ENCODE measurements at places on chromosomes 3 and 15. TPM values are rescaled to one million over a fixed set of nuclear protein-coding genes. Genes with fewer than 3 reads are reported as not detected.

- DNase-seq = no peak
Observed at GRCh38 chr3:57135964-57136719, 29.0 kb downstream of the IL17RD start.

DNA sequence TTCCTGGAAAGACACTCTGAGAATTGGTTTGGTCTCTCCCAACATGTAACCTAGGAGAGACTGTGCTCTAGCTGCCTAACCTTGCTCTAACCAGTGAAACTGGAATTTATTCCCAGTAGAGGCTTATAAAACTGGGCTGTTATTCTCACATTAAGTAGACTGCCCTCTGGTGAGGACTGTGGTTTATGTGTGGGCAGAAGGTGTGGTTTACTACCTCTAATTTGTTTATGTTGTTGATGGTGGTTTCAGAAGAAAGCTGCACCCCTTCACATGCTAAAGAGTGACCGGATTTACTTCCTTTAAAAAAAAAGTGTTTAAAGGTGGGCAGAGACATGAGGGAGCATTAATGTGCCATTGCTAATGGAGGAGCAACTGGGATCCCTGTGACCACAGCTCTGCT is 273.2 kb downstream of the MECOM start:
- DNase-seq = no peak

- no peak for DNase-seq
Observed at GRCh38 chr3:34000301-34000700, 201.9 kb downstream of the PDCD6IP start.

- DNase-seq = no peak
Observed at GRCh38 chr3:136142592-136142991, 53.5 kb downstream of the MSL2 start.

DNA sequence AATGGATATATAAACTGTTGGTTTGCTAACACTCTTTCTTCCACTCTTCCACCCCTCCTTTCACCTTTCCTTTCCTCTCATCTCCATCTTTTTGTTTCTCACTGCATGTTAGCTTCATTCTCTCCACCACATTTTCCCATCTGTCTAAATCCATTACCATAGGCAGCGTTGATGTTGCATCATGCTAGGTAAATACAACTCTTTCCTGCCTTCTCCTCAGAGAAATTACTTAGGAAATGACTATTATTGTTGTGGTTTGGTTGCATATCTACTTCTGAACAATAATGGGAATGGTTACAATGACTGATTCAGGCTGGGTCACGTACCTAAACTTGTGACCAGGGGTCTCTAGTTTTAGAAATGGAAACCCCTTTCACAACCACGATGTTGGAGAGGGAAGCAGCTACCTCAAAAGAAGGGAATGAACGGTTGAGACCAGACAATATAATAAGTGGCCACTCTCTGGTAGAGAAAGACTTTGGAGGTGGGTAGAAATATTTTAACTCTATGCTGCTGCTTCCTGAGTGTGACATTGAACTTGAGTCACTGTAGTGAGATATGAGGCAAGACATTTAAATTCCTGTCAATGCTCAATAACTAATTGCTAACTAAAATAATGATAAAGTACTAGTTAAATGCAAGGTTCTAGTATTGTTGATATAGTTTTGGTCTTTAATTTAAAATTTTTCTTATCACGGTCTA is 314.1 kb upstream of the TGFBR2 start:
- no peak for DNase-seq

The SUSD5 gene
- total RNA-seq = not detected

The RTP3 gene
- not detected for total RNA-seq

All from K562 (cell line).